ENCODE measurements at places on chromosomes 12 and 14. TPM values are rescaled to one million over a fixed set of nuclear protein-coding genes. Genes with fewer than 3 reads are reported as not detected.

GRCh38 chr14:103398427-103399195, 13.4 kb downstream of the MARK3 start:
- H3K36me3 ChIP-seq = no peaks in the 10 kb centered on the region
- H3K27me3 ChIP-seq = no peaks in the 10 kb centered on the region
- no peak for DNase-seq
- H3K4me3 ChIP-seq = no peak overlapping the region
- peaks cover 3% of the 10 kb centered on the region for H3K4me1 ChIP-seq

DNA sequence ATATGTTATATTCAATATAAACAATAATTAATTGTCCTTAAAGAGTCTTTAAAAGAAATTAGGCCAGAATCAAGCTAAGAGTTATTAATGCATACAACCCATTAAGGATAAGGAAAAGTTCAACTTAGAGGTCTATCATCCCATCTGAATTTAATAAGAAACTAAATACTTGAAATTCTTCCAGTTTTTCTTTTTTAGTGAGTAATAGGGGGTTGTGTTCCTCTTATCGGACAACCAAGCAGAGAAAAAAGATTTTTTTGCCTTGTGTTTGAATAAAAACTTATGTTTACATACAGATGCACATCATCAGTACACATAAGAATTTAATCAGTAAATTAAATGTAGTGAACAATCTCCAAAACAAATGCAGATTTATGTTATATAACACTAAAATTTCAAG, 32.5 kb downstream of the PAWR start:
- H3K27ac ChIP-seq = no peak overlapping the region
- H3K27me3 ChIP-seq = no peaks in the 10 kb centered on the region
- no peak for DNase-seq
- H3K36me3 ChIP-seq = peaks cover 33% of the 10 kb centered on the region

GRCh38 chr12:84692071-84692470, 220.5 kb downstream of the SLC6A15 start:
- H3K4me3 ChIP-seq = no peak overlapping the region
- H3K36me3 ChIP-seq = no peaks in the 10 kb centered on the region
- no peaks in the 10 kb centered on the region for H3K27me3 ChIP-seq
- DNase-seq = no peak

DNA sequence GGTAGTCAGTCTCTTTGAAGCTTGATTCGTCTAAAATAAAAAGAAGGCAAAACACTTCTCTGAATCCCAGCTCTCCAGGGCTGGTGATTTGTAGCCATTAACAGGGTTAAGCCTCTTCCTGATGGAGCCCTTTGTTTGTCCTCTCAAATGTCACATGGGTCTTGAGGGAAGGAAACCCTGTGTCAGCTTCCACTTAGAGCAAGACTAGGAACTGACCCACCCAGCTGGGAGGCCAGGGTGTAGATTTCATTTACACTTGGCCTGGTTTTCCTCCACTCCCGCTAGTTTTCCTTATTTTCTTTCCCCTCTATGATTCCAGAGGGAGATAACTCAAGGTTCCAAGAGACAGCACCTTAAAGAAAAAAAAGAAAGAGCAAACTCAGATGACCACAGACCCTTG, 230.5 kb upstream of the EGLN3 start:
- no peak overlapping the region for H3K4me3 ChIP-seq
- H3K36me3 ChIP-seq = no peaks in the 10 kb centered on the region
- DNase-seq = no peak
- H3K4me1 ChIP-seq = no peaks in the 10 kb centered on the region
- no peaks in the 10 kb centered on the region for H3K27me3 ChIP-seq

GRCh38 chr12:52344111-52344510, 22.9 kb upstream of the KRT83 start:
- no peak for DNase-seq
- no peak overlapping the region for H3K27ac ChIP-seq
- H3K4me3 ChIP-seq = no peak overlapping the region
- no peaks in the 10 kb centered on the region for H3K36me3 ChIP-seq
- H3K4me1 ChIP-seq = no peaks in the 10 kb centered on the region

- no peak for DNase-seq
- H3K27me3 ChIP-seq = no peaks in the 10 kb centered on the region
- H3K4me3 ChIP-seq = no peak overlapping the region
- no peaks in the 10 kb centered on the region for H3K4me1 ChIP-seq
- no peak overlapping the region for H3K27ac ChIP-seq
Measured at GRCh38 chr12:130803702-130804101, 35.3 kb downstream of the STX2 start.

- no peak overlapping the region for H3K27ac ChIP-seq
- no peak for DNase-seq
- H3K36me3 ChIP-seq = no peaks in the 10 kb centered on the region
- no peak overlapping the region for H3K4me3 ChIP-seq
- H3K27me3 ChIP-seq = no peaks in the 10 kb centered on the region
Measured at GRCh38 chr14:51328772-51329353, 88.8 kb downstream of the TMX1 start.

DNA sequence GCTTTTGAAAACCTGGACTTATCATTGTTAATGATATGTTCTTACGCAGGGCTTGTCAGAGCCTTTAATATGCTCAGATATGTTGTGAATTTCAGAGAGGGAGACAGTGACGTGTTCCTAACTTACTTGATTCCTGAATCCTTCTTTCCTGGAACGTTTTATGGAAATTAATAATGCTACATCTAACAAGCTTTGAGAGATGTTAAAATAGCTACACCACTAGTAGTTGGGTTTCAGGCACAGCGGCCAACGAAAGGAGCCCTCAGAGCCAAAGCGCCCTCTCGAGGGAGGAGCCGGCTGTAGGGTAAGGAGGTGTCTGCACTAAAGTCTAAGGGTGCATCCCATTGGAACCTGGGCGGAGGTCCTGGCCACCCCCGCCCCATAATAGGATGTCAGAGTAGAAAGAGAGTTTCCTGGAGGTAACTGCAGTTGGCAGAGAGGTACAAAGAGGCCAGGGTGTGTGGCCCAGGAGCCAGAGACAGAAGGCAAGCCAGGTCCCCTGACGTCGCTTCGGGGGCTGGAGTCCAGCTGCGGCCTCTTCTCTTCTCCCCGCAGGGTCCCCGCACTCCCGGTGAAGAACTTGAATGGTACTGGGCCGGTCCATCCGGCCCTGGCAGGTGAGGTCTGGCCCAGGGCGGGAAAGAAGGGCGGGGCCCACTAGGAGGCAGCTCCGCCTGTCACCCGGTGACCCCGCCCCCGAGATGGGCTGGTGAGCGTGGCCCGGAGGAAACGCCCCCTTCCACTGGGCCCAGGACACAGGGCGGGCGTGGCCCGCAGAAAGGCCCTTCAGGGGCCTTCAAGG, 36.3 kb downstream of the DTX1 start:
- H3K27ac ChIP-seq = no peak overlapping the region
- peaks cover 10% of the 10 kb centered on the region for H3K27me3 ChIP-seq
- no peaks in the 10 kb centered on the region for H3K4me1 ChIP-seq
- H3K4me3 ChIP-seq = no peak overlapping the region
- H3K36me3 ChIP-seq = no peaks in the 10 kb centered on the region
- DNase-seq = peak; percentile 97

- no peaks in the 10 kb centered on the region for H3K36me3 ChIP-seq
- no peaks in the 10 kb centered on the region for H3K27me3 ChIP-seq
- H3K4me3 ChIP-seq = no peak overlapping the region
- peak; percentile 52 for DNase-seq
- no peak overlapping the region for H3K27ac ChIP-seq
Measured at GRCh38 chr14:23043754-23044153, 1.7 kb downstream of the PSMB11 start.

DNA sequence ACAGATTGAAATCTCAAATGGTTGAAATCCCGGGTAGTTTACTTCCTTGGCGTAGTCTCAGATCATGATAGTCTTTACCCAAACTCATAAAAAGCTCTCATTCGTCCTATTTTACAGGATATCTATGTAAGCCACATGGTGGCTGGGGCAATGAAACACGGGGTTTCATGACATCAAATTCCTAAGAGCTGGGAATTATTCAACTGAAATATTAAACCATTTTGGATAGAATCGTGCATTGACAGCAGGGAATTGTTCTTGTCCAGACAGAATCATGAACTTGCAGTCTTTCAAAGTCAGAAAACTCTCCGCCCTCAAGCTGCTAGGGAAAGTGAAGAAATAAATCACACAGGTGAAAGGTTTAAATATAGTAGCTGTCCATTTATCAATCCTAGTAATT, 33.2 kb upstream of the PRKAB1 start:
- H3K27me3 ChIP-seq = peaks cover 38% of the 10 kb centered on the region
- no peaks in the 10 kb centered on the region for H3K36me3 ChIP-seq
- DNase-seq = no peak
- H3K4me3 ChIP-seq = no peak overlapping the region
- no peaks in the 10 kb centered on the region for H3K4me1 ChIP-seq

Gene CATSPERB
- total RNA-seq = 1.0 TPM

Gene CLEC2D
- 21.5 TPM for total RNA-seq

Gene ALG10
- total RNA-seq = 16.0 TPM

Gene AQP2
- not detected for total RNA-seq

Gene GPR137C
- total RNA-seq = 4.5 TPM

Gene KIAA0586
- total RNA-seq = 14.2 TPM

All from endodermal cell (in vitro differentiated cells).